Skin of body (tissue), 3 donors: ENCODE measurements at places on chromosomes 4 and X.

DNA sequence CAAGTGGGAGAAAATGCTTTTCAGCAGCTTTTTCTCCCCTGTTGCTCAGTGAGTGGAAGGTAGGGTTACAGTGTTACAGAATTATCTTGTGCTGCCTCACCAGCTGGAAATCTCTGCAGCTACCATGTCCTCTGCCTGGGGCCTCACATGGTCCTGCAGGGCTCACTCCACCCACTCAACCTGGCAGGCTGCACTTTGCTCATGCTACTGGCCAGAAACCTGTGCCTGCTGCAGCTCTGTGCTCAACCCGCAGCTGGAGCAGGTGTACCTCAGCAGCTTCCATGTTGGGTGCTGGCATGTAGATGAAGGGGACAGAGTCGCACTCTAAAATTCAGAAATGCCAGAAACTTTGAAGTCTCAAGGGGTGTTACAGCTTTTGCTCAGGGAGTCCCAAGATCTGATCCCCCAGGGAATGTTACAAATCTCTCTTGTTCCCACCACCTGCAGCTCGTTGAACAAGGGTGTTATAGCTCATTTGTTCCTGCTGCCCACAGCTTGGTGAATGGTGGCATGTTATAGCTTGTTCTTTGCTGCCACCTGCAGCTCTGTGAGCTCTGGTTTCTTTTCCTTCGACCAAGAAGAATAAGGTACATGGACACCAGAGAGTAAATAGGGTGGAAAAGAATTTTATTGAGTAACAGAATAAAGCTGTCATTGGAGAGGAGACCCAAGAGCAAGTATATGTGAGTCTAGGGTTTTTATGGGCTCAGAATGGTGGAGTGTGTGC, 845.8 kb downstream of the TECRL start:
- DNase-seq: no peak

- no peak for DNase-seq
Measured at GRCh38 chr4:60724623-60725022, 475.5 kb upstream of the ADGRL3 start.

DNA sequence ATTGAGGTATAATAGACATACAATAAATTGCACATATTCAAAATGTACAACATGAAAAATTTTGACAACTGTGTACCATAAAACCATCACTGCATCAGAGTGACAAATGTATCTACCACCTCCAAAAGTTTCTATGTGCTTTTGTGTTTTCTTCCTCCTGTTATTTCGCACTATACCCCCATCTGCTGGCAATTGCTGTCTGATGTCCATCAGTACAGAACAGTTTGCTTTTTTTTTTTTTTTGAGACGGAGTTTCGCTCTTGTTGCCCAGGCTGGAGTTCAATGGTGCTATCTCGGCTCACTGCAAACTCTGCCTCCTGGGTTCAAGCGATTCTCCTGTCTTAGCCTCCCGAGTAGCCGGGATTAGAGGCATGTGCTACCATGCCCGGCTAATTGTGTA, 154.3 kb upstream of the GIMD1 start:
- DNase-seq: no peak

GRCh38 chr4:22676063-22676462, 16.7 kb upstream of the GBA3 start:
- DNase-seq: no peak

DNA sequence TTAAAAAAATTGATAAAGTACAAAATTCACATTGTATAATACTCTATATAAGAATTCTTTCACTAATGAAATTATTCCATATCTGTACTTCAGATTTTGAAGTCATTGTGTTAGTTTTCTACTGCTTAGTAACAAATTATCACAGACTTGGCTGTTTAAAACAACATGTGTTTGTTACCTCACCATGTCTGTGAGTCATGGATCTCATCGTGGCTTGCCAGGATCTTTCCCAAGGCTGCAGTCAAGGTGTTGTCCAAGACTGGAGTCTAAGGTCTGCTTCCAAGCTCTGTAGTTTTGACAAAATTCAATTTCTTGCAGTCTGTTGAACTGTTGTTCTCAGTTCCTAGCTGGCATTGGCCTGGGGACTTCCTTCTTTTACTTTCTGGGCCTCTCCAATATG, 1286.9 kb downstream of the ADGRL3 start:
- no peak for DNase-seq

DNA sequence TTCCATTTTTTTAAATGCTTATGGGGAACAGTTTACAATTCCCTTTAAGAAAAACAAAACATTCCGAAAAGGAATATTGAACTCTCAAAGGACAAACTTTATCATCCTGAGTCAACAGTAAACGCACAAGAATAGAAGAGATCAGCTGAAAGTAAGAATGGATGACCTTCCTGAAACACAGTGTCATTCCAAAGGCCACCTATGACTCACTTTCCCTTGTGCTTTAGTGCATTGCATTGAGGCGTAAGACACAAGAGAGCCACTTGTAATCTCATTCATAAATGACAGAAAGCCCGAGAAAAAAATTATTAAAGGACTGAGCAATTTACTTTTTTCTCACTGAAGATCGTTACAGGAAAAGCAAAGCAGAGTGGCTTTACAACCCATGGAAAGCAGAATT, 1062.4 kb upstream of the DIAPH2 start:
- no peak for DNase-seq
